ENCODE measurements at places on chromosomes 5 and 9. TPM values are rescaled to one million over a fixed set of nuclear protein-coding genes. Genes with fewer than 3 reads are reported as not detected.

Gene VLDLR
- 29.9 TPM for polyA plus RNA-seq

Gene SLC2A6
- polyA plus RNA-seq: 1.3 TPM

Gene TOMM5
- polyA plus RNA-seq: 131 TPM

Gene TMEFF1
- 5.5 TPM for polyA plus RNA-seq

Gene CCDC187
- 2.3 TPM for polyA plus RNA-seq

Gene TOR1B
- polyA plus RNA-seq: 21.6 TPM

Gene SLC36A3
- not detected for polyA plus RNA-seq

Gene TSSK1B
- not detected for polyA plus RNA-seq

Gene CAMK2A
- 4.9 TPM for polyA plus RNA-seq

Gene LIFR
- 82.8 TPM for polyA plus RNA-seq

Gene NUTM2F
- polyA plus RNA-seq: not detected

Gene UHRF2
- polyA plus RNA-seq: 59.3 TPM

Gene LAMC3
- 36.7 TPM for polyA plus RNA-seq

Gene TAF1L
- 0.08 TPM for polyA plus RNA-seq

Gene PLAC8L1
- 0.76 TPM for polyA plus RNA-seq

Gene CCDC152
- 15.7 TPM for polyA plus RNA-seq

Gene CMYA5
- polyA plus RNA-seq: 20.6 TPM

Gene GPX8
- 85.7 TPM for polyA plus RNA-seq

GRCh38 chr5:110324876-110325275 is 401.6 kb downstream of the TMEM232 start:
- no peak for DNase-seq

- DNase-seq: no peak
Measured at GRCh38 chr9:108722396-108722795, 133.4 kb downstream of the ACTL7B start.

DNA sequence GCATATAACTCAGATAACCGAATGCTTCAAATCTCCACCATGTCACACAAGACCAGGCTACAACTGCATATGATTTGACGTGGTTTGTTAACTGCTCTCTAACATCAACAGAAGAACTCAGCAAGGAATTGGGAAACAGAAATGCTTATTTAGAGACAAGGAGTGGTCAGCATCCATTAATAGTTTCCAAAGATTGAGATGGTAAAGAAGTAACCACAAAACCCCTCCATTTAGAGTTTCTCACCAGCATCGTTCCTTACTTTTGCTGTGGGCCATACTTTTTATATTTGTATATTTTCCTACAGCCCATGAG is 25.2 kb downstream of the DPYSL3 start:
- no peak for DNase-seq

DNA sequence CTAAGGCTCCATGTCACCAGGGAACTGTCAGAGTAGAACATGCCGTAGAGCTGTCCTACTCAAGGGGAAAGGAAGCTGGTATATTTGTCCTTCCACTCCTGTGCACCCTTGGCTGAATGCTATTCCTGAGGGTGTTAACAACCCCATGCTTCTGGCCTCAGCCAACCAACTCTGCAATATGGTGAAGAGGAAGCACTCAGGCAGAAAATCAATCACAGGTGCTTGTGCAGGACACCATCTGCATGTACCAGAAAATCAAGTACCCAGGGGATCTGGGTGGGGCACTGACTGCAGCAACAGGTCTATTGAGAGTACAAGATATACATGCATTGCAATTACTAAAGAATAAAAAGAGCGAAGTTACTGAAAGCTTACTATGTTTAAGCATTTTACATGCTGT is 51.4 kb upstream of the NEK6 start:
- DNase-seq: no peak

- DNase-seq: no peak
Measured at GRCh38 chr9:105890046-105890822, 195.9 kb downstream of the TMEM38B start.

DNA sequence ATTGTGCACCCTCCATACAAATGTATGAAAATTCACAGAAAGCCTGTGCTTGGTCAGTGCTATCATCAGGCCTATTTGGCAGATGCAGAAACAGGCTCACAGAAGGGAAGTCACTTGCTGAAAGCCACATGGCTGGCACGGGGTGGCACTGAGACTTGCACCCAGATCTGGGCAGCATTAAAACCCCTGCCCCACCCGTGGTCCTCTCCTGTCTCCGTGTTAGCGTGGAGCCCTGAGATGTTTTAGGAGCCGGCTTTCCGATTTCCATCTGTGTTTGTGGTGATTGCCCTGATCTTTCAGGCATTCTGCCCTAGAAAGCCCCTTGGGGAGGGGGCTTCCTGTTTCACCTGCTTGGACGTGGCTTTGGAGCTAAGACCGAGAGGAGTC is 102.2 kb upstream of the IER5L start:
- no peak for DNase-seq

- DNase-seq: no peak
Measured at GRCh38 chr9:99561509-99561917, 260.2 kb upstream of the NR4A3 start.

DNA sequence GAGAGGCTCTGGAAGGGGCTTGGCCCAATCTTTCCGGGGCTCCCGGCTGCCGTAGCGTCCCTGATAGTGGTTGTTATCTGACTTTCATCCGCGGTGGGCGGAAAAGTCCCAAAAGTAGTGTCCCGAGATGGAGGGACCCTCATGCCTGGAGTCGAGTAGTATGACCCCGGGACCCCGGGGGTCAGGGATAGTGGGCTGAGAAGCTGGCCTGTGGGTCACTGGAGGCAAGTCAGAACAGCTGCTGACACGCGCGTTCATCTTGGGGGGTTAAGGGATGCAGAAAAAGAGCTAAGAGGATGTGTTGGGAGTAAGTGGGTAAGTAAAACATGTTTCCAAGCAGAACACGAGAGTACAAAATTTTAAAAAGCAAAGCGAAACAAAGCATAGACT is 123.4 kb downstream of the TMEM161B start:
- DNase-seq: no peak

GRCh38 chr5:155827949-155828348 is 499.0 kb upstream of the SGCD start:
- DNase-seq: no peak

DNA sequence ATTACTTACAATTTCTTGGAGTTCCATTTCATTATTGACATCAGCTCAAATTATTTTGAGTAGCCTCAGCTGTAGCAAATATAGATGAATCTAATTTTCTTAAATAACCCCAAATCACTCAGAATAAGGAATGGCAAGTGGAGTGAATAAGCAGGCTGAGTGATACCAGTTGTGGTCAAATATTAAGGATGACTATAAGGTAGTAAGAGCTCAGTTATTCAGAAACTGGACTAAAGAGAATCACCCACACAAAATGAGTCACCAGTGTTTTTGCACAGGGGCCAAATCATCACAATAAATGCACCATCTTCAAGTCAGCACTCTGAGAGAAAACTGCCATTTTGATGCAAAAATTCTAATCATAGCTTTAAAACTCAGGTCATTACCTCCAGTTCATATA is 128.9 kb upstream of the TARS1 start:
- no peak for DNase-seq

DNA sequence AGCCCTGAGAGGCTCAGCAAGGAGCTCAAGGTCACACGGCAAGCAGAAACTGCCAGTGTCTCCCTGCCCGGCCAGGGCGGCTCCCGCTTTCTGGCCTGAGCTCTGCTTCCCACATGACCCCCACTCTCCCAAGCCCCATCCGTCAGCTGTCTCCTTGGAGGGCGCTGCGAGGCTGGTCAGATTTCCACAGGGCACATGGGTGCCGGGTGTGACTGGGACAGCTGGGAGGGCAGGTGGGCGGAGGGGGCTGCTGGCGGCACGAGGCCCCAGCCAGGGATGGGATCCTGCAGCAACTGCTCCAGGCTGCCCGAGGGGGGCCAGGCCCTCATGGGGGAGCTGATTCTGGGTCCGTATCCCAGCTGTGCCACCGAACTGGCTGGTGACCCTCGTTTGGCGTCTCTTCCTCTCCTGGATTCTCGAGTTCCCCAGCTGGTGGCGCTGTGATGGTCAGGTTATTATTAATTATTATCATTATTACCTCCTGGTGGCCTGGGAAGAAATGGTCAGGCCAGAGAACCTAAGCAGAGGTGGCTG is 12.9 kb upstream of the WDR38 start:
- DNase-seq: no peak

GRCh38 chr5:163670036-163670435 is 164.6 kb downstream of the MAT2B start:
- no peak for DNase-seq

DNA sequence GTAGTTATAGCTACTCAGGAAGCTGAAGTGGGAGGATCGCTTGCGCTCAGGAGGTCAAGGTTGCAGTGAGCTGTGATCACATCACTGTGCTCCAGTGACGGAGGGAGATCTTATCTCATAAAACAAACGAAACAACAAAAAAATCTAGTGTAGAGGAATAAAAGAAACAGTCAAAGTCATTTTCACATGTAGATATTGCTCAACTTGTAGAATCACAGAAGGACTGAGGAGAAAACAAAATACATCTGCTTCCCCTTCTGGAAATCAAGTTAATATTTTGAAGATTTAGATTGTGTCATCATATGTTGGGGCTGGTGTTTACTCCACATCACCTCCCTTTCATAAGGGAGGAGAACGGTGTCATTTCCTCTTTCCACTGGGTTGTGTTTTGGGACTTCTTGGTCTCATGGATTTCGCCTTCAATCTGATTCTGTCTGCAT is 8.2 kb upstream of the SLC46A2 start:
- DNase-seq: no peak

GRCh38 chr9:135906291-135907005 is 898 bp downstream of the CAMSAP1 start:
- no peak for DNase-seq

- no peak for DNase-seq
Measured at GRCh38 chr5:34460496-34460895, 195.6 kb upstream of the RAI14 start.

DNA sequence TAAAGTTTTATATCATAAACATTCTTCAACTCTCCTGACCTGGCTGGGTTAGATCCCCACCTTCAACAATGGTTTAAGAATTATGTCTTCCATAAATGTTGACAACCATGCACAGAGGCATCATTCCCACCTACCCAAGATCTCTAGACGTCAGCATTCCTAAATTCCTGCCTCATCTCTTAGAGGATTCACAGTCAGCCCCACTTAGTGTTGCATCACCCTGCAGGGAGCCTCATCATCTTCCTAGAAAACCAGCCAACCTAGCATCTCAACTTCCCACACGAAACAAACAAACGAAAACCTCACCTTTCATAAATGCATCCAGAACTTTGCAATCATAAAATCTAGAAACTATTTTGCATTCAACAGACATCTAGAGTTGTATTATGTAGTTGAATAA is 816.1 kb upstream of the C9orf72 start:
- no peak for DNase-seq

- no peak for DNase-seq
Measured at GRCh38 chr5:138743484-138743883, 9.7 kb upstream of the CTNNA1 start.

GRCh38 chr9:34984049-34984448 is 5.5 kb upstream of the DNAJB5 start:
- no peak for DNase-seq

GRCh38 chr9:88641456-88642240 is 106.7 kb downstream of the NXNL2 start:
- no peak for DNase-seq

- no peak for DNase-seq
Measured at GRCh38 chr9:4017749-4018491, 281.9 kb downstream of the GLIS3 start.
